HTR-8/SVneo (cell line): ENCODE measurements at places on chromosomes 2 and 18.

DNA sequence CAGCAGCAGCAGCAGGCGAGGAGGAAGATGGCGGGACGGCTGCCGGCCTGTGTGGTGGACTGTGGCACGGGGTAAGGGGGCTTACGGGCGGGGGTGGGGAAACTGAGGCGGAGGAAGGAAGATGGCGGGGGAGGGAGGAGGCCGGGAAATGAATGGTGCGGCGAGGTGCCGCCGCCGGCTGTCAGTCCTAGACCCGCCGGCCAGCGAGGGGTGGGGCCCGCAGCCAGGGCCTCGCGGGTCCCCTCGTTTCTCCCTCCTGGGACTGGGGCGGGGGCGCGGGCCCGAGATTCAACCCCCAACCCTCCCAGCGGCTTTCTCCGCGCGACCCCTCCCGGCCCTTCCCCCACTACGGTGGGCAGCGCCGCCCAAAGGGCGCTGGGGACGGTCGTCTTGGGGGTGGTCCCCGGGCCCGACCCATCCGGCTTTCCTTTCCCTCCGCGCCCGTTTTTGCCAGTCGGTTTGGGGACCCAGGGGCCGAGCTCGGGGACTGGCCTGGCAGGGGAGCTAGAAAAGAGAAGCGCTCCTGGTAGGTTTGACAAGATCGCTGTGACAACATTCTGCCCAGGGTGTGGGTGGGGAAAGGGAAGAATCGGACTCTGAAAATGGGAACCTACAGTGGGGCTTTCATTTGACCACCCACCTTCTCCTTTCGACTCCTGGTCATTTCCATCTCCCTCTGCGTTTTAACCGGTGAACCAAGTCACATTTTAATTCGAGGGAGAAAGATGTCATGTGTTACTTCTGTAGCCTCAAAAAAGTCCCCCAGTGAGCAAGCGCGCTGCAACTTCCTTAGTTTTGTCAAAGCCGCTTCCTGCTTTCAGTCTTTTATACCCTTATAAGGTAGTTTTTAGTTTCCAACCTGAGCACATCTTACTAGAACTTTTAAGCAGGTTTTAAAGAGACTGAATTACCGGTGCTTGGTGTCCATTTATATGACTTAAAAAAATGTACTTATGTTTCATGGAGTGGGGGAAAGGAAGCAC is 655 bp downstream of the ACTR3 start:
- DNase-seq: no peak

DNA sequence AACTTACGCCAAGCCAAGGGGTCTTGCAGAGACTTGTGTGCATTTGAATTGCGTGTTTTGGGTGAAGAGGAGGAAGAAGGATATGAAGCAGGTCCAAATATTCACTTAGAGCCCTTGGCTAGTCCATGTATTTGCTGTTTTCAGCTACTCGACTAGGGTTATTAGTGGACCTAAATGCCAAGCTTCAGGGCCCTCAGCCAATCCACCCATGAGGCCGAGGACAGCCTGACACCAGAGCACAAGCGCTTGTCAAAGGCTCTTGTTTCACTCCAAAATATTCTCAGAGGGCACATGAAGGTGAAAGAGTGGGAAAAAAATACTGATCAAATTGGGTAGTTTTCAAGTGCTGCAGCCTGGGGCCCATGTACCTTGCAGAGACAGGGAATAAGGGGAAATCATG is 174.8 kb upstream of the ACAA2 start:
- no peak for DNase-seq

- DNase-seq: no peak
Observed at GRCh38 chr2:28233164-28233676, 159.4 kb upstream of the FOSL2 start.

- no peak for DNase-seq
Observed at GRCh38 chr2:29607038-29607420, 314.4 kb downstream of the ALK start.

GRCh38 chr18:13726972-13727331 is 479 bp downstream of the RNMT start:
- no peak for DNase-seq

DNA sequence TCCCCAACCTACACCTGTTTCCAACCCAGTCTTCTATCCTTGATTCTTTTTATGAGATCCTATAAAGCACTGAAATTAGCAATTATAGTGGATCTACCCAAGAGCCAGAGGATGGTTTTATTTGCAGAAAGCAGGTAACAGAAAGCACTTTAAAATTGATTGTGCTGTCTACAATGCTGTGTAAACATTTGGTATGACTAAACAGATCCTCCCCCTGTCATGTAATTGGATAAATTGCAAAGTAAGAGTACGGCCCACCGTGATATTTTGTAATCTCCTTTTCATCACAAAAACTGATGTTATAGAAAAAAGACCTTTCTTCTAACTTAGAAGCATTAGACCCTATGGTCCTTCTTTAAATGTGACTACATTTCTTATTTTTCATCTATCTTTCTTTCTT is 11.3 kb upstream of the PPP3R1 start:
- no peak for DNase-seq

DNA sequence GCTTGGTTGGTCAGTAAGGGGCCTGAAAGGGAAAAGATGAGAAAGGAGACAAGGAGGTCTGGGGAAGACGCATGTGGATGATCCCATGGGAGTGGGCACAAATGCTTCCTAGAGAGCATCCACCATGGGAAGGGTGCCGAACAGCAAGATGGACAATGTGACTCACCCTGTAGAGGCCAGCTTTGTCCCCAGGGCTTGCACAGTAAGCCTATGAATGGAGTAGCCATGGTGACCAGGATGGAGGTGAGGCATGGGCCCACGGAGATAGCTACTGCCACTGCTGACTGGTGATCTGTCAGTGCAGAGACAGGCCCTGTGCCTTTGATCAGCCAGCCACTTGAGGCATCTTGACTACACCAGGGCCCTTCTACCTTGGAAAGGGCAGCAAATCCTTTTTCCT is 172.6 kb downstream of the HAUS1 start:
- DNase-seq: no peak
